ENCODE measurements at places on chromosomes 1 and 21. TPM values are rescaled to one million over a fixed set of nuclear protein-coding genes. Genes with fewer than 3 reads are reported as not detected.

GRCh38 chr1:111814642-111815041 is 58.9 kb downstream of the DDX20 start:
- H3K4me1 ChIP-seq = no peaks in the 10 kb centered on the region
- DNase-seq = no peak
- no peak overlapping the region for H3K27ac ChIP-seq

DNA sequence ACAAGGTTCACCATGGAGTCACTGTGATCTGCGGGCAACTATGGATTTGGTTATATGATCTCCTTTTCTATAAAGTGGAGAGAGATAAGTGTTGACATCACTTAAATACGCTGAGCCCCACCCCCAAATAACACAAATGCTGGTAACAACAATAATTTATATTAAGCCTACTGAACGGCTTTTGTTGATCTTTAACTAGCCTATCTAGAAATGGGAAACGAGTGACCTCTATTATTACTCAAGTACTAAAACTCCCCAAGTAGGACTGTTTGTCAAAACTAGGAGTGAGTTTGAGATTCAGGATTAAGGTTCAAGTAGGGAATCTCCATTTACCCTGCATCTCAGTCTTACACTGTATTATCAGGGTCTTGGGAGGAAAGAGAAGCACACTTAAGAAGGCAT is 52.2 kb downstream of the MAP3K7CL start:
- DNase-seq = no peak
- H3K27me3 ChIP-seq = no peaks in the 10 kb centered on the region
- peaks cover 28% of the 10 kb centered on the region for H3K4me1 ChIP-seq
- H3K27ac ChIP-seq = peak overlapping the region; percentile 99
- peaks cover 1% of the 10 kb centered on the region for H3K36me3 ChIP-seq

- DNase-seq = no peak
- peak overlapping the region; percentile 92 for H3K4me3 ChIP-seq
- H3K27me3 ChIP-seq = no peaks in the 10 kb centered on the region
- H3K27ac ChIP-seq = peak overlapping the region; percentile 93
Measured at GRCh38 chr1:156748670-156749418, 2.6 kb downstream of the HDGF start.

Gene PDE4B
- 23.6 TPM for total RNA-seq

Gene ARHGAP30
- 192 TPM for total RNA-seq

Measured in activated T-cell treated with anti-CD3 and anti-CD28 coated beads, Interleukin-2, amount 50 U/mL, for 72 hours (primary cell).